Dermis microvascular lymphatic vessel endothelial cell (primary cell): ENCODE measurements at places on chromosomes 3 and 15. TPM values are rescaled to one million over a fixed set of nuclear protein-coding genes. Genes with fewer than 3 reads are reported as not detected.

DNA sequence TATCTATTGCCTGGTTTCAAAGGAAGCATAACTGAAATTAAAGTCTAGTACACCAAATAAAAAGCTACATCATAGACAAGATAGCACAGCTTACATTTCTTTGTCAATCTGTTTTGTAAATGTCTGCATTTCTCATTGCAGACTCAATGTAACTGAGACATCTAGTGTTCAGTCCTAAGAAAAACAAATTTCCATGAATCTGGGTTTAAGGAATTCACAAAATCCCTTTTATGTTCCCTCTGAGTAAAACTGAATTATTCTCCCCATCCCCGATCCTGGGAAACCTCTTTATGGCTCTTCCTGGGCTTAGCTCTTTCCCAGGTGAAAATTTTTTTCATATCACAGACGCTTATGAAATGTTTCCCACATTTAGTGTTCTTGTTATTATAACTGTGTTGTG, 21.6 kb upstream of the RASA2 start:
- DNase-seq: no peak

UBAP1L gene
- total RNA-seq: 0.77 and 3.8 TPM in 2 replicates

DNA sequence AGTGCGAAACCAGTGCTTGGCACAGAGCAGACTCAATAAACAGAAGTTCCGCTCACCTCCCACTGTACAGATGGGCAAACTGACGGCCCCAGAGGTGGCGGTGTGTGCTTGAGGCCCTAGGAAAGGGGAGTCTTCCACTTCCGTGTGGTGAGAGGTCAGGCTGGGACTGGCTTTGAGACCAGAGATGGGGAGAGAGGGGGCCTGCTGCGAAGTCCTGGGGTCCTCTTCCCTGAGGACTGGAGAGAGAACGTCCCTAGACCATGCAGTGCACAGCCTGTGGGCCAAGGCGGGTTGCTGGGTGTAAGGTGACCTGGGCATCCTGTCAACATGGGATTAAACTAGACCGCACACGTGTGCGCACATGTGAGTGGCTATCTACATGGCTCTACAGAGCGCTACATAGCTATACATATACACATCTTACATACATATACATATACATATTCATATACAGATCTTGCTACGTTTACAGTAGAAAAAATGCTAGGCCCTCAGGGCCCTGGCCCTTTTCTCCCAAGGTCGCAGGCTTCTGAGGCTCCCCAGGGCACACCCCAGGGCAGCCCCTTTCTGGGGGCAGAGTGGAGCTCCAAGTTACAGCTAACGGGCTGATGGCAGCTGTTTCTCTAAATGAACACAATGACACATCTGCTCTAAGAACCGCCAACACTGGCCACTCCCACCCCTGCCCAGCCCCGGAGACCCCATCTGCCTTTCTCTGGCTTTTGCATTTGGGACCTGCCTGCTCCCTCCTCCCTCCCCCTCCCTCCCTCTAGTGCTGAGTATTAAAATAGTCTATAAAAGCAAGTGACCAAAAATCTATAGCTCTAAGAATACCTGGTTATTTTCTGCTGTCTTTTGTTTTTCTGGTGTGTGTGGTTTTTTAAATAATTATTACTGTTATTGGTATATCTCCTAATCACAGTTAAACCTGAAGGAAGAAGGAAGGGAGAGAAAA, 47.0 kb downstream of the HCN4 start:
- no peak for DNase-seq

FBXO40 gene
- total RNA-seq: not detected in 2 replicates

PSTPIP1 gene
- 0.13 and 0.25 TPM in 2 replicates for total RNA-seq

- no peak for DNase-seq
These were observed 401.9 kb upstream of the ROBO2 start for GRCh38 chr3:76638006-76638405.
